ENCODE measurements at places on chromosomes 1 and 21. TPM values are rescaled to one million over a fixed set of nuclear protein-coding genes. Genes with fewer than 3 reads are reported as not detected.

Gene SPRR2F
- 5.1 TPM for total RNA-seq

Gene SMIM11
- total RNA-seq, result 13.9 TPM

Gene RAB3B
- 2.7 TPM for total RNA-seq

Gene VANGL2
- total RNA-seq, result 24.6 TPM

Gene OPTC
- not detected for total RNA-seq

Gene MARCKSL1
- total RNA-seq, result 317 TPM

Gene GSTM2
- 78.5 TPM for total RNA-seq

Gene CFAP141
- not detected for total RNA-seq

Gene BNIPL
- total RNA-seq, result 0.66 TPM

Gene GTF2B
- 32.6 TPM for total RNA-seq
